ENCODE measurements at places on chromosomes 11 and 22. TPM values are rescaled to one million over a fixed set of nuclear protein-coding genes. Genes with fewer than 3 reads are reported as not detected.

Gene CALCA
- total RNA-seq = not detected

DNA sequence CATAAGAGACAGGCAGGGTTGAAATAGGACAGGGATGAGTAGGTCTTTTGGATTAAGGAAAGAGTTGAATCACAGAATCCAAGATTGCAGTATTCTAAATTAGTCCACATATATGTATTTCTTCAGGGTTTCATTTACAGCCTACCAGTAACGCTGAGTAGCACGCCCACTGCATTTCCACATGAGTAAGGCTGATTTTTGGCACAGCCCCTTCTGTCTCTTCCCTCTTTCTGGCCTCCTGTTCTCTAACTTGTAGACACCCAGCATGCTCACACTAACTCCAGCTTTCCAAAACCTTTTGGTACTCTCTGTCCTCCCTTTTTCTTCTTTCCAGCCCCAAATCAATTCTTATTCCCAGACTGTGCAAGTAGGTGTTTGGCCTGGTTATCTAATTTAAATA lies 3.7 kb upstream of the SIK2 start:
- no peak for DNase-seq

Gene PHLDA2
- total RNA-seq = not detected

Gene PRG3
- total RNA-seq = not detected

Gene CRYBA4
- total RNA-seq = not detected

GRCh38 chr11:108293229-108293628 lies 70.4 kb downstream of the ATM start:
- DNase-seq = no peak

GRCh38 chr22:40603088-40603605 lies 33.4 kb downstream of the MRTFA start:
- no peak for DNase-seq

Gene CHRDL2
- 1.5 TPM for total RNA-seq

Gene CHRM1
- total RNA-seq = not detected

All from heart left ventricle (tissue), 16 donors.